Natural killer cell (primary cell): ENCODE measurements at places on chromosomes 11 and 22. TPM values are rescaled to one million over a fixed set of nuclear protein-coding genes. Genes with fewer than 3 reads are reported as not detected.

- H3K36me3 ChIP-seq: no peaks in the 10 kb centered on the region
- H3K4me3 ChIP-seq: no peak overlapping the region
- no peak for DNase-seq
- H3K27ac ChIP-seq: no peak overlapping the region
- H3K4me1 ChIP-seq: peaks cover 7% of the 10 kb centered on the region
- H3K27me3 ChIP-seq: no peaks in the 10 kb centered on the region
Measured at GRCh38 chr22:37204045-37204655, 8.1 kb downstream of the SSTR3 start.

GRCh38 chr22:31210556-31211421 lies 1.3 kb upstream of the LIMK2 start:
- H3K36me3 ChIP-seq: no peaks in the 10 kb centered on the region
- H3K27me3 ChIP-seq: no peaks in the 10 kb centered on the region
- no peak for DNase-seq

GRCh38 chr22:32637951-32638350 lies 163.3 kb downstream of the FBXO7 start:
- H3K27ac ChIP-seq: no peak overlapping the region
- no peak overlapping the region for H3K4me3 ChIP-seq
- no peaks in the 10 kb centered on the region for H3K4me1 ChIP-seq

DNA sequence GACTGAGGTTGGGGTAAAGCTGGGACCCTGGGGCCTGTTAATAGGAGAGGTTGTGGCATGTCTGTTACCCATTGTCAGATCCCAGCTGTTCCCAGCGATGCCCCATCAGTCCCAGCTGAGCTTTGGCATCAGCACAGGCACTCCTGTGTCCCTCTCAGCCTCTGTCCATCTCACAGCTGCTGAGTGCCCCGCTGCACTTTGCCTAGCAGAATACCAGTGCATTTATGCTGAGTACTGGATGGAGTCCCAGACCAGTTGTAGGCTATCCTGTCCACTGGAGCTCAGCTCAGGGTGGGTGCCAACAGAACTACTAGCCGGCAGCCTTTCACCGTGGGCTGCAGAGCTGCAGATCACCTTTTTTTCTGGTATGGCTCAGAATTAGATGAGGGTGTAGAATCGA lies 9.9 kb downstream of the FXYD6 start:
- no peak overlapping the region for H3K4me3 ChIP-seq
- H3K4me1 ChIP-seq: peaks cover 5% of the 10 kb centered on the region
- H3K27me3 ChIP-seq: no peaks in the 10 kb centered on the region
- no peak for DNase-seq
- no peaks in the 10 kb centered on the region for H3K36me3 ChIP-seq
- H3K27ac ChIP-seq: no peak overlapping the region

GRCh38 chr11:13280092-13280722 lies 2.6 kb downstream of the BMAL1 start:
- H3K27me3 ChIP-seq: no peaks in the 10 kb centered on the region
- no peaks in the 10 kb centered on the region for H3K36me3 ChIP-seq
- H3K4me1 ChIP-seq: peaks cover 58% of the 10 kb centered on the region
- DNase-seq: no peak
- no peak overlapping the region for H3K4me3 ChIP-seq

DNA sequence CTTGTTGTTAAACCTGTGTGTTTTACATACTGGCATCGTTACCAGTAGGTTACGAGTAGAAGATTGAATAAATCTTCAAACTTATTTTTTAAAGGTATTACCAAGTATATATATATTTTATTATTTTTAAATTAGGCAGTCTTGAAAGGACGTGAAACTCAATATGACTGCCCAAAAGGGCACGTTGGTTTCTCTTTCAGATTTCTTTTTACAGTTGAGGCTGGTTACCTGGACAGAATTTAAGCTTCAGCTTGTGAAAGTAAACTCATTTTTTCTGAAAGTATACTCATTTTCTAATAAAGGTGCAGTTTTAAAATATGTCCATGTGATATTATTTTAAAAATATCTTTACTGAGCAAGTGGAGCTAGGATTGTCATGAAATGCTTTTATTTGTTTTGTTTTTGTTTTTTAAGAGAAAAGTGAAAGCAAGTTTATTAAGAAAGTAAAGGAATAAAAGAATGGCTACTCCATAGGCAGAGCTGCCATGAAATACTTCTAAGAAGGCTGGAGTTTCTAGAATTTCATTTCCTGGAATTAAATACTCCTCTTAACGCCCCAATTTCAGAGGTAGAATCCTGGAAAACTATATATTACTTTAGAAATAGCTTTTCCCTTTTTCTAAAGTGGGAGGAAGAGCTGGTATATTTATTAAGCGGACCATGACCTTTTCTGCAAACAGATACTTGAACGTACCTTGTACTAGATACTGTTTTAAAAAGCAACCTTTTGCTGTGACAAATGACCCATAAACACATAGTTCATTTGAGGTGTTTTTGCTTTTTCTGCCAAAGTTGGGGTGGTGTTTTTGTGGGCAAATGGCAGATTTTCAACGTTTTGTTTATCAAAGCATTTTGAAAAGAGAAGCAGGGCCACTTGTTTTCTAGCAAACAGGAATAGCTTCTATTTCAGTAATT lies 1.9 kb downstream of the FBXO7 start:
- DNase-seq: no peak
- peak overlapping the region; percentile 55 for H3K4me3 ChIP-seq
- H3K27ac ChIP-seq: peak overlapping the region; percentile 97
- H3K4me1 ChIP-seq: peaks cover 14% of the 10 kb centered on the region

- no peak overlapping the region for H3K27ac ChIP-seq
- peaks cover 2% of the 10 kb centered on the region for H3K36me3 ChIP-seq
- no peaks in the 10 kb centered on the region for H3K27me3 ChIP-seq
- H3K4me1 ChIP-seq: peaks cover 24% of the 10 kb centered on the region
- no peak overlapping the region for H3K4me3 ChIP-seq
Measured at GRCh38 chr22:41417622-41418390, 28.8 kb downstream of the TOB2 start.

GRCh38 chr11:32012049-32012448 lies 78.8 kb upstream of the RCN1 start:
- no peak overlapping the region for H3K4me3 ChIP-seq
- DNase-seq: no peak
- H3K27ac ChIP-seq: no peak overlapping the region
- H3K36me3 ChIP-seq: no peaks in the 10 kb centered on the region

- no peaks in the 10 kb centered on the region for H3K36me3 ChIP-seq
- no peak for DNase-seq
- no peak overlapping the region for H3K27ac ChIP-seq
- H3K4me1 ChIP-seq: no peaks in the 10 kb centered on the region
Measured at GRCh38 chr11:21603886-21604285, 589.0 kb upstream of the ANO5 start.

GRCh38 chr22:38452373-38453065 lies 2.5 kb downstream of the KCNJ4 start:
- H3K4me1 ChIP-seq: peaks cover 7% of the 10 kb centered on the region
- peaks cover 27% of the 10 kb centered on the region for H3K27me3 ChIP-seq
- H3K36me3 ChIP-seq: no peaks in the 10 kb centered on the region
- H3K4me3 ChIP-seq: no peak overlapping the region

- no peak for DNase-seq
- no peaks in the 10 kb centered on the region for H3K27me3 ChIP-seq
- H3K36me3 ChIP-seq: no peaks in the 10 kb centered on the region
- H3K27ac ChIP-seq: no peak overlapping the region
Measured at GRCh38 chr22:26927821-26928220, 270.4 kb downstream of the MIAT start.

The SMTNL1 gene
- not detected for total RNA-seq

The CCDC87 gene
- total RNA-seq: 0.49 TPM

The SNAP29 gene
- 40.3 TPM for total RNA-seq

The VPREB1 gene
- not detected for total RNA-seq

The NCAM1 gene
- total RNA-seq: 208 TPM

The ARCN1 gene
- 88.6 TPM for total RNA-seq

The SEC14L6 gene
- 0.23 TPM for total RNA-seq
